Adrenal gland (tissue), 19 donors: ENCODE measurements at places on chromosomes 4 and X. TPM values are rescaled to one million over a fixed set of nuclear protein-coding genes. Genes with fewer than 3 reads are reported as not detected.

GRCh38 chrX:20224814-20225487 is 41.8 kb downstream of the RPS6KA3 start:
- DNase-seq, result no peak

Gene TMEM144
- total RNA-seq, result 30.7 TPM

DNA sequence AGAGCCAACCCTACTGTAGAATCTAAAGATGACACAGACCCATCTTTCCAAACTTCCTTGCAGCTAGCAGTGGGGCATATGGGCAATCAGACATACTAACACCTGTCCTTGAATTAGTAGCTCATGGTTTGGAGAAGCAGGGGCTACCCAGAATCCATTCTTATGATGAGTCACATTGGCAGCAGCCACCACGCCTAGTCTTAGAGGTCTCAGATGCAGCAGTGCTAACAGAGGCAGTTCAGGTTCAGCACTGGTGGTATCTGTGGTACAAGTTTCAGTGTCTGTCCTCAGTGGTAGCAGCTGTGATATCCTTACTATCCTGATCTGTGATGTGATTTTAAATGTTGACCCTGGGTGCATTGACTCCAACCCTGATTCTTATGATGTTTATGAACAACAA is 68.1 kb downstream of the FRMPD4 start:
- DNase-seq, result no peak

DNA sequence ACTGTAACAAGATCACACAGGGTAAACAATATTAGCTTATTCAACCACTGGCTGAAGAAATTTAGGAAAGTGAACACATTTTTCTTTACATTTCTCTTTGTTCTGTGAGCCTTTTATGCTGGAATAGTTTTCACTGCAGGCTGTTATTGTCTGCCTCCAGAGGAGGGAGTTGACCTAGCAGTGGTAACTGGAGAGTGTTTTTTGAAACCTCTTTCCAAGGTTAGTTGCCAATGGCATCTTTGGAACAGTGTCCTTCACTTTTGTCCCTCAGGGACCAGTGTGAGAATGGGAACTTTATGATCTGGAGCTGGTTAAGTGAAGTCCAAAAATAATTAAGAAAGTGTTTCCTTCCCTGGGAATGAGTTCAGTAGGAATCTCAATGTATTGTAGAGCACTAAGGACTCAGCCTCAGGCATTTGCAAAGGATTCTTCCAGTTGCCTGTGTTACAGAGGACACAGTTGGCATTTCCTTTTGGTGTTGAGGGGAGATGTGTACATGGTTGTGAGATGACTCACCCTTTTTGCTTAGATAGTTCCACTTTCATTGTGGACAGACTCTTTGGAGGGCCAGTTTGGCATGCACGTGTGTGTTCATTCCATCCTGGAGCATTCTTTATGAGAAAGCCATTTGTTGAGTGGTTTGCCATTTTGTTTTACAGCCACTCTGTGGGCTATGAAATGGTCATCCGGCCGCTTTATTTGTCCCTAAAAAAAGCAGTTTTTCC is 61.3 kb downstream of the AR start:
- DNase-seq, result no peak

DNA sequence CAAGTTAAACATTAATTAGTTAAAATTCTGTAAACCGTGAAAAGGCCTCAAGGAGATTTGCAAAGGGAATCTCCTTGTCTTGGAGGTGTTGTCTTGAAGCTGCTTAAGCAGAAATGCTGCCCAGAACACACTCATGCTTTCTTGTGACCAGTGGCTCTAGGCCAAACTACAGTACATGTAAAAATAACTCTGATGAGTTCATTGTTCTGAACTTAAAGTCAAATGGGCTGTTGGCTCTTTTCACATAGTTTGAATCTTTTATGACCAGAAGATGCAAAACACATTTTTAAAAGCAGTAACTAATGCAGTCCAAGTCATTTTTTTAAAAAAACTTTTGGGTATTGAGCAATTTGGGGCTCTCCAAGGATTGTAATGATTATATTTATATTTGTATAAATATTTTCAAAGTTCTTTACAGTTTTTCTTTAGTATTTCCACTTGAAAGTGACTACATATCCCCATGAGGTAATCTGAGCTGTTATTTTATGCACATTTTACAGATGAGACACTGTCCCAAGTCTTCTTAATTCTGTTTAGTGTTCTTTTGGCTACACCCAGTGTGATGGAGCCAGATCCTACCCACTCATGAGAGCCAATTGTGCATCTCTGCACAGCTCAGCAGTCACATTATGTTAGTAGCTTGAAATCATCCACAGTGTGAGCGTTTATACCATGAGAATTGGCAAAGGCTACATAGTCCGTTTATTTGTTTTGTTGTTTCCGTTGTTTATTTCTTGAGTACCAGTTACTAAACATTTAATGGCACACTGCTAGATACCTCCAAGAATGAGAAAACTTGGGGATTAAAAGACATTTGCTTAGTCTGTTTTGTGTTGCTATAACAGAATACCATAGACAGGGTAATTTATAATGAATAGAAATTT is 112.8 kb upstream of the ATXN3L start:
- peak; percentile 64 for DNase-seq

Gene PCDH10
- 8.4 TPM for total RNA-seq

GRCh38 chrX:107715331-107716117 is 60.1 kb downstream of the TSC22D3 start:
- DNase-seq, result no peak

DNA sequence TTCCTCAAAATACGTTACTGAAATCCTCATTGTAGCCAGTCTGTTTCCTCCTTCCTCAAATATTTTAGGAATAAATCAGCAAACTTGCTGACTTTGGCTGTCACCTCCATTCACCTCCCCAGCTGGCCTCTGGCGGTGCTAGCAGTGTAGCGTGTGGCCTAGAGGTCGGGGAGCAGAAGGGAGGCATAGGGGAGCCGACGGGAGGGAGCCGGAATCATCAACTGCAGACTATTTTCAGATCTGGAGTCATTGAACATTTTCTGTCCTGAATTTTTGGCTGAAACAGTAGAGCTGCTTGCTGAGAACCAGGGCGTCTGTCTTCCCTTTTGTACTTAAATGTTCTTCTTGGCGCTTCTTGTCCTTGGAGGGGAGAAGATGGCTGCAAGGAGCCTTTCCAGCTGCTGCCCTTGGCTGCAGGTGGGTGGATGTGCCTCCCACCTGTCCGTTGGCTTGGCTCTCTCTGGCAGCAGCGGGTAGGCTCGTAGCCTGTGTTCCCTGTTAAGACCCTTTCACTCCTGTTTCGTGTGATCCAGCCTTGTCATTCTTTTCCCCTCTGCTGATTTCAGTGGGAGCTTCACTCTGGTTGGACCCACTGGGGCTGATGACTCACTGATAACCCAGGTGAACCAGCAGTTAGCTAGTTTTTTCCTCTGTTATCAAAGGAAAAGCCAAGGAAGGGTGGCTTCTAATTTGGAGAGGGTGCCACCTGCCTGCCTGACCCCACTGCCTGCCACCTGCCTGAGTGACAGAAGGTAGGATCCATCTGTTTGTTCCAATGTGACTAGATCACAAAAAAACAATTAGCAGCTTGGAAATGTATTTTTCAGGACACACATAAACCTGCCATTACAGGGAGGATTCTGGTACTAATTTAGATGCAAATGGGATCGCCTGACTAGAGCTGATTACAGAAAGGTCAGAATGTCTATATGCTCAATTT is 135.9 kb downstream of the GATB start:
- no peak for DNase-seq

- no peak for DNase-seq
Observed at GRCh38 chrX:105463473-105463872, 243.0 kb upstream of the TEX13A start.

- DNase-seq, result no peak
Observed at GRCh38 chr4:103478734-103479133, 241.1 kb downstream of the TACR3 start.

- DNase-seq, result no peak
Observed at GRCh38 chr4:133476063-133476462, 327.0 kb downstream of the PCDH10 start.

DNA sequence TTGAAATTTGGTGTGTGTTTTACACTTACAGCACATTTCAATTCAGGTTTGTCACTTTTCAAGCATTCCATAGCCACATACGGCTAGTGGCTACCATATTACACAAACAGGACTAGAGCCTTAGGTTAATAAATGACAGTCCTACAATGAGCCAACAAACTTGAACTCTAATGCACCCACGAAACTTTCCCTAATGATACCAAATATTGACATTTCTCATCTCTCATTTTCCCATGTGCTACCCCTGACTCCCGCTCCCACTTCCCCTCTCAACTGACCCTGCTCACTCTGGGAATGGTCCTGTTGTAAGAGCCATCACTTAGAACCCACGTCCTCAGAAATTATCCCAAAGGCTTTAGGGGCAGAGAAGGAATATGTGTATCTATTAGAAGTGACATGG is 4.9 kb upstream of the TLR10 start:
- no peak for DNase-seq
